ENCODE measurements at places on chromosomes 4 and X.

- no peak for DNase-seq
These were observed 140.1 kb downstream of the ANK2 start for GRCh38 chr4:113189546-113189945.

- DNase-seq = no peak
These were observed 447.8 kb downstream of the SPRY1 start for GRCh38 chr4:123844374-123844773.

DNA sequence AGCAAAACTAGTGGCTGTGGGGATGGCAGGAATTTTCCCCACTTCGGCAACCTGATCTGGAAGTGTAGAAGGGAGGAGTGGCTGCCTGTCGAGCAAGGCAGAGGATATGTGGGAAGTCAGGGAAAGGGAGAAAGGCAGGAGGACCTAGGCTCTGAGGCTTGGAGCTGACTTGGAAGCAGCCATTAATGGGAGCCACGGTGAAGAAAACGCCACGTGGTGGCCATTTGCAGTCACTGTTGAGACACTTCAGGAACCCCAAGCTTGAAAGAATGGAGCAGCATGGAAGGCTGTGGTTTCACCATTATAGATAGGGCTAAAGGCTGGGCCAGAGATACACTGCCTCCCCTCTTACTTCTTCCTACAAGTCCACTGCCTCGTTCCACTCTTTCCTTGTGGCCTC lies 41.8 kb upstream of the MAML3 start:
- DNase-seq = no peak

- DNase-seq = no peak
These were observed 9.8 kb downstream of the NKX3-2 start for GRCh38 chr4:13534344-13535063.

GRCh38 chr4:124631760-124632159 lies 80.8 kb downstream of the ANKRD50 start:
- DNase-seq = no peak
